Stimulated activated CD4-positive, alpha-beta T cell treated with anti-CD3 and anti-CD28 coated beads, Interleukin-15, amount 100 ng/mL, for 48 hours (primary cell): ENCODE measurements at places on chromosomes 7 and 10.

DNA sequence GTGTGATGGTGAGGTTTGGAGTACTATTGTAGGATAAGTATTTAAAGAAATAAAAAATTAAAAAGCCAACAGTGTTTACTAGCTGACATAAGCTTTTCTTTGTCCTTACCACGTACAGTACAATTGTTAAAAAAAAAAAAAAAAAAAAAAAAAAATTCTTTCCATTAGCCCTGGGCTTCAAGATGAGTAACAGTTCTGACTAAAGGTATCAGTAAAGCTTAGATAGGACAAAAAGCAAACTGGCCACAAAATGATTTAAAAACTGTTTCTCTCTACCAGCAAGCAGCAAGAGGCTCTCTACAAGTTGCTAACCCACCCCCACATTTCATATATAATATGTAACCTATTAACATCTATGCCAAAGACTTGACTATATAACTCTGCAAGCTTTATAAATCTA, 17.5 kb downstream of the HYCC1 start:
- no peak for DNase-seq

DNA sequence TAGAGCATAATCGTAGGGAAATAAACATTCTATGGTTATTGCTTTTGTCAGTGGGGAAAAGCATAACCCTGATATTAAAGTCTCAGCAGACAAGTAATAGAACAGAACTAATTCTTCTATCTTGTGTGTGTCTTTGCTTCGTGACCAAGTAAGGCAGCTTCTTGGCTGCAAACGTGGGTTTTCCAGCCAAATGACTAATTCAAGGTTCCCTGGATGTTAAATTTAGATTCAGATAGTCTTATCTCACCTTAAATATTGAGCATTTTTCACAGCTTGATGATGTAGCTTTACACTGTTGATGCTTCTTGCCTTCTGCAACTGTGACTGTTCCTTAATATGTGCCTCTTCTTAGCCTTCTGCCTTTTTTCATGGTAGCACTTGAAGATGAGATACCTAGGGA, 113.0 kb downstream of the EXOC4 start:
- no peak for DNase-seq

- DNase-seq: no peak
Observed at GRCh38 chr7:28328822-28329660, 83.3 kb upstream of the CREB5 start.

DNA sequence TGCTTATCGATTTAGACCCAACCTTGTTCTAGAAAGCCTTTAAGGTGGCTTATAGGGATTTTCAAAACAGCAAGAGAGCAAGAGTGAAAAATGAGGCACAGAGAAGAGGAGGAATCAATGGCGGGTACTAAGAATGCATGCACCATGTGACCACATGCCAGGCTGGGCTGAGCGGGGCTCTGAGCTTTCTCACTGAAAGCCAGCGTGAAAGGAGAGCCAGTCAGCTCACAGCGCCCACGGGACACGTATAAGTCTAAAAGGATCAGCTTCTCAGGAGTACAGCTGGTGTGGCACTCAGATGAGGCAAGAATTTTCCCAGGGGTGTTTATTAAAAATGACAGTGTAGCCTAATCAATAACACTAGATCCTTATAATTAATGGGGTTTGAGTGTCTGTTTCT, 114.3 kb downstream of the SLIT1 start:
- no peak for DNase-seq

- no peak for DNase-seq
Observed at GRCh38 chr10:100468978-100469377, 6.2 kb downstream of the WNT8B start.

DNA sequence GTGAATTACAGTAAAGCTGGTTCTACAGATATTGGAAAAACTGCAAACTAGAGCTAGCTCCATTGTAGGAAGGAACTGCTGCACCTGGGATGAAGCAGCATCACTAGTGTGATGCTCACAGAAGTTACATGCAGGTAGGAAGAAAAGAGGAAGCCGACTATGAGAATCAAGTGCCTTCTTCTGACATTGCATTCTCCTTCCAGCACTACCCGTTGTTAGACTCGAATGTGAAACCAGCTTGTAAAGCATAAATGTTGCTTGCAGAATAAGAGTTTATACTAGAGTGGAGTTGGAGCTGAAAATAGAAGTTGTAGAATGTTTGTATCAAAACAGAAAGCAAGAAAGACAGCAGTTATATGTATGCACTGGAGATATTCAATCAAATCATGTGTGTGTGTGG, 49.9 kb downstream of the TRIM24 start:
- DNase-seq: no peak

DNA sequence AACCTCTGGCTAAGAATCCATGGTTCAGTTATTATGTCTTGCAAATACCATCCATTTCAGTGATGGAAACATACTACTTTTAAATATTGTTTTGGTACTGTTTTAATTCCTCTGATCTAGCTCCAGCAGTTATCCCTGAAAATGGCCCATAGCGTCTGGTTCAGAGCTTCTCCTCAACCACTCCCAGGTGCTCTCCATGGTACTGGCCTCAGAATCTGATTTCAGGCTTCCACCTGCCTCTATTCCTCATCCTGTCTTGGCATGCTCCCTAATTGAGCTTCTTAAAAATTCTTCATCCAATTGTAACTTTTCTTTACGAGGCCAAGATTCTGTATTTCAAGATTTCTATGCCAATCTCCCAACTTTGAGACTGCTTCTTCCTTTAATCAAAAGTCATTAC, 236.3 kb downstream of the HTR7 start:
- DNase-seq: no peak

DNA sequence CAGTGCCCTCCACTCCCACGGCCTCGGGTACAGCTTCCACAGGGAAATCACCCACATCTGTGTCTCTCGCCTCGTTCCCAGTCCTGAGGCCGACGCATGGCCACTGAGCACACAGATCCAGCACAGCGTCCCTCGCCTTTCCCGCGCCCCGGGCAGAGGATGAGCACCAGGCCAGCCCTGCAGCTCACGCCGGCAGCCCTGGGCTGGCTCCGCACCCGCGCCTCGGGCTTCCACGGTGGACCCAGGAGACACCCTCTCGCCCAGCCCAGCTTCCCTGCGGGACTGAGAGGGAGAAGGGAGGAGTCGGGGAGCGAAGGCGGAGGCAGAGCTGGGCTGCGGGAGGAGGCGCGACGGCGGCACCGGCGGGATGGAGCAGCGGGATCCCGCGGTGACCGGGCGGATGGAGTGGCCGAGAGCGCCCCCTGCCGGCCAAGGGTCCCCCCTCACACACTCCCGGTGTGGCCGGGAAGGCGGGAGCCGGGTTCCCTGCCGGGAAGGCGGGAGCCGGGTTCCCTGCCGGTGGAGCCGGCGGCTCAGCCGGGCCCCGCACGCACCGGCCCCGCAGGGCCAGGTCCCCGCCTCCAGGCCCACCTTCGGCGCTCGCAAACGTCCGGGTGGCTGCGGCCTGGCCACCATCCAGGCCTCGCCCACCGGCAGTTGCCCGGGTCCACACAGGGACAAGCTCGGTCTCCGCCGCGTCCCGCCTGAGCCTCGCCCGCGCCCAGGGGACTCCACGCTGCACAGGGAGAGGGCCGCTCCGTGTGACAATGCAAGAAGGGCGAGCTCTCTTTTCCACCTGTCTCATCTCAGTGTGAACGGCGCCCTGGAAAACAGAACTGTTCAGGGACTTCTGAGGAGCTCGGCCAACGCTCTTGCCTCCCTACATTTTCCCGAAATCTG, 110.3 kb upstream of the LANCL2 start:
- peak; percentile 68 for DNase-seq

DNA sequence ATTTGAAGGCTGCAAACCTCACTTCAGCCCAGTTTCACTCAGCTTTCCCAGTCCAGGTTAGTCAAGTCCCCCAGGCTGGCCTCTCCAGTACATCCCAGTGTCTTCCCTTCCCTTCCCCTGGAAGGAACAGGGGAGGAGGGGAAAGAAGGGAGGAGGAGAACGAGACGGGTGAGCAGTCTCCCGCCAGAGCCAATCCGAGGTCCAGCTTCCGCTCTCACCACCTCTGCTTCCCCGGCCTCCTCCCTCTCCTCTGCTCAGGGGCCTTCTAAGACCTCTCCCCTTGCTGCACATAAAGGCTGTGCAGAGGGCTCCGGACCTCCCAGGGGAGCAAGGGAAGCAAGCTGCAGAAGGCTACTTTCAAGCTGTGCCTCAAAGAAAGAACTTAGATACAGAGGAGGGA, 4.1 kb downstream of the ATG9B start:
- DNase-seq: no peak

- DNase-seq: no peak
Observed at GRCh38 chr7:8146788-8147413, 115.1 kb downstream of the ICA1 start.

DNA sequence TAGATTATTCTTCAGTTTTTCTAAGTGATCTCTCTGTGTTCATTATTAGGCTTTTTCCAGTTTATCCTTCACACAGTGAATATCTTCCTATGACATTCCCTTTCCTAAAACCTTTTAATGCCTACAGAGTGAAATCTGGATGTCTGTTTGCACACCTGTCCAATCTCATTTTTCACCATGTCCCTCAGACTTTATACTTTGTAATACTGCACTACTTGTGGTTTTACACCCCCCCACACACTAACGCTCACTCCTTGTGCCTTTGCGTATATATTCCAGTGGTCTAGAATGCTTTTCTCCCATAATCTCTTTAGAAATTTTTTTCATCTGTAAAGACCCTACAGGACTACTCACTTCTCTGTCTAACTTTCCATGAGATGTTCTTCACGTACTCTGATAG, 98.2 kb downstream of the EXOC6 start:
- no peak for DNase-seq

DNA sequence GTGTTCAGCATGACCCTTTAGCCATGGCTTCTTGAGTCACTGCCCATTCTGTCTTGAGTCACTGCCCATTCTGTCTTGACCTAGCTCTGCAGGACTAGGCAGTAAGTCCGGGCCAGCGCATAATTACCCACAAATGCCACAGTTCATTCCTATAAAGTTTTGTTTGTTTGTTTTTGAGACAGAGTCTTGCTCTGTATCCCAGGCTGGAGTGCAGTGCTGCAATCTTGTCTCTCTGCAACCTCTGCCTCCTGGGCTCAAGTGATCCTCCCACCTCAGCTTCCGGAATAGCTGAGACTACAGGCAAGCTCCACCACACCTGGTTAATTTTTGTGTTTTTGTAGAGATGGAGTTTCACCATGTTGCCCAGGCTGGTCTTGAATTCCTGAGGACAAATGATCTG, 32.7 kb upstream of the TARP start:
- DNase-seq: no peak

DNA sequence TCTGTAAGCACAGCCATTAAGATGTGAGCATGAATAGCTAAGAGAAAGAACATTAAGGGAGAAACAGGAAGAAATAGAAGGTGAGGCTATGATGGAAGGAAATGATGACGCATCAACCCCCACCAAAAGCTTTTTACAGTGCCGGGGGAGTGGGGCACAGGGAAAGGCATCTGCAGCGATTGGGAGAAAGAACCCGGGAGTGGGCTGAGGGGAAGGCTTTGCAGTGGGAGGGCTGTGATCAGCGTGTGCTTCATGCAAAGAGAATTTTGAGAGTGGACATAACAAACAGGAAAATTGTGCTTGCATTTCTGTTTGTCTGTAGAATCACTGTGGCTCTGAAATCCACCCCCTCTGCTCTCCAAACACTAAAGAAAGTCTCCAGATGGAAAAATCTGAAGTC, 250.8 kb downstream of the KCNMA1 start:
- no peak for DNase-seq

DNA sequence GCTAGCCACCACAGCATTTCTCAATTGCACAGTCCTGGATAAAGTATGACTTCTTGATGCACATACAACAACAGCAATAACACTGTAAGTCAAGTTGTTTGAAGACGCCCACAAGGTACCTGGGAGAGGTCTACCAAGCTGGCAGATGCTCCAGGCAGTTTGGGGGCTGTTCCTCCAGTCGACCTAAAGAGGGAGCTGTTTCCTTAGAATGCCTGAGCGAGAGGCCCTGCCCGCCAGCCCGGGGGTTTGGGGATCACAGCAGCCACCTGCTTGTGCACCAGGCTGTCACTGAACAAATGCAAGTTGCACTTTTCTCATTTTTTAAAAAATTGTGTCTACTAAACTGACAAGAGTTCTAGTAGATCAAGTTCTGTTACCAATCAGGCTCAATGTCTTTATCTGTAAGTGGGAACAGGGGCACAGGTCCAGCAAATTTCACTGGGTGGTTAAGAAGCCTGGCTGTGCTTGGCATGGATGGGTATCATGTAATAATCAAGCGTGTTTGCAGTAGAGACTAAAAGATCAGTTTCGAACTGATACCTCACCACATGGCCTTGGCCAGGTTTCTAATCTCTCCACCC, 193.8 kb upstream of the ADO start:
- DNase-seq: peak; percentile 68

GRCh38 chr7:7989616-7990440, 21.2 kb downstream of the GLCCI1 start:
- no peak for DNase-seq

- DNase-seq: no peak
Observed at GRCh38 chr10:10919976-10920375, 97.7 kb upstream of the CELF2 start.

DNA sequence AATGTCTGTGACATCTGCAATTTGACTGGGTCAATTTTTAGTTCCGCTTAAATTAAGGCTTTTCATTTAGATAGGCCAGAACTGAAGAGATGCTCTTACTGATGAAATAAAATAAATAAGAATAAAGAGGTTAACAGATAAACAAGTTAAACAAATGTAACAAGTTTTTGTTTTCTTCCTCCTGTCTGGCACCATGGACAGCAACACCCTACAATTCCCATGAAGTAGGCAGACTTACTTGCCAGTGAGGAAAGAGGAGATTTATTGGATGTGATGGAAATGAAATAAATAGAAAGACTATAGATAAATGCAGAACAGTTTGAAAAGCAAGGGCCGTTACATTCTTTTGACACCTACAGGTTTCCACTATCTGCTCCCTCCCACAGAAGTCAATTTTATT, 118.5 kb downstream of the AMPH start:
- DNase-seq: no peak

DNA sequence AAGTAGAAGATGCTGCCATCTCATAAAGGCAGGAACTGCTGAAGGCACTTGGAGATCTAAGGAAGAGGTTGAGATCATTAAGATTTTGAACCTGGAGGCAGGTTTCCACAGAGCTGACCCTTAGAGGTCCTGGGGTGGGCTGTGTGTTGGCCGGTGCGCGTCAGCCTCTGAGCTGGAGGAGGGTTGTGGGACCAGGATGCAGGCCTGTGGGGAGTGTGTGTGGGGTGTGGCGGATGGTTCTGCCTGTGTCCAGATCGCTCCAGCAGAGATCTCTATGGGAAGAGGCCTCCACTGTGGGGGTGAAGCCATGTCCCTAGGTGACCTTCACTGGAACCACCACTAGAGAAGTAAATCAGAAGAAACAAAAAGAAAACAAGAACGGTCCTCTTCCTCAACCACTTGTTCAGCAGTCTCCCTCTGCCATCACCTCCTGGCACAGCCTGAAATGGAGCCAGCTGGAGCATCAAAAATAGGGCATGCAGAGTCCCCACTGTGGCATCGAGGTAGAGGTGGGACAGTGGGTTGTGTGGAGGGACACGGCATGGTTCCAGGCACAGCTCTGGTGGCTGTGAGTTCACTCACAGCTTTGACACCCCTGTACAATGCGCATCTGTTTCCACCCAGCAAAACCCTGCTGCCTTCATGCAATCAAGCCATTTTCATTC, 453.8 kb downstream of the TCERG1L start:
- DNase-seq: no peak
